T-helper 17 cell (primary cell): ENCODE measurements at places on chromosomes 11 and 22. TPM values are rescaled to one million over a fixed set of nuclear protein-coding genes. Genes with fewer than 3 reads are reported as not detected.

- DNase-seq: no peak
Measured at GRCh38 chr22:26570864-26571525, 18.9 kb downstream of the TPST2 start.

DNA sequence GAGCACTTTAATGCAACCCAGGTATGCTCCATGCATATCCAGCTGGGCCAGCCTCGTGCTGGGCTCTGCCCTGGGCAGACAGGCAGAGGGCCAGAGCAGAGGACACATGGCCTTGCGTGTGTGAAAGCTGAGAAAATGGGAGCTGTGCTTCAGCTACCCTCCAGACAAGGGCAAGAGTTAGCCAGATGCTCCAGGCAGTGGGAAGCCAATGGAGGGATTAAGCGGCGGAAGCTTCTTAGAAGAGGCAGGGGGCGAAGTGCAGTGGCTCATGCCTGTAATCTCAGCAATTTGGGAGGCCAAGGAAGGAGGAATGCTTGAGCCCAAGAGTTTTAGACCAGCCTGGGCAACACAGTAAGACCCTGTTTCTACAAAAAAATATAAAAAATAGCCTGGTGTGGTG lies 9.8 kb upstream of the ARHGEF17 start:
- no peak for DNase-seq

- no peak for DNase-seq
Measured at GRCh38 chr11:76419896-76420295, 24.9 kb upstream of the EMSY start.

DNA sequence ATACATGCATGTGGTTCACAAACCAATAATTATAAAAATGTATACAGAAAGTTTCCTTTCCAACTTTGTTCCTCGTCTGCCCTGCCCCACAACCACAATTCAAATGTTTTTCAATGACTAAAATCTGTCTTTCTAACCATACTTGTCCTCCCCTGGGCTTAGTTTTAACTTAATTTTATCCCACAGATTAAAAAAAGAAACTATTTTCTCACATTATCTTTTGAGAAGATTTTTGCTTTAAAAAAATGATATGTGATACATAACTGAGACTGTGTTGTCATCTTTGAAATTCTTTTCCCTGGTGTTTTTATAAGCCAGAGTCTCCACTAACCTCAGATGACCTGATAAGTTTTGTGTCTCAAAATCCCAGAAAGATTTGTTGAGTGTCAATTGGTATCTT lies 79.0 kb downstream of the FDX1 start:
- no peak for DNase-seq

- no peak for DNase-seq
Measured at GRCh38 chr11:72441752-72442207, 7.4 kb upstream of the CLPB start.

- no peak for DNase-seq
Measured at GRCh38 chr11:129287920-129288319, 87.7 kb upstream of the BARX2 start.

The PAFAH1B2 gene
- total RNA-seq: 31.1 TPM

The OR51B5 gene
- total RNA-seq: 0.40 TPM
